ENCODE measurements at places on chromosomes 3 and 15.

DNA sequence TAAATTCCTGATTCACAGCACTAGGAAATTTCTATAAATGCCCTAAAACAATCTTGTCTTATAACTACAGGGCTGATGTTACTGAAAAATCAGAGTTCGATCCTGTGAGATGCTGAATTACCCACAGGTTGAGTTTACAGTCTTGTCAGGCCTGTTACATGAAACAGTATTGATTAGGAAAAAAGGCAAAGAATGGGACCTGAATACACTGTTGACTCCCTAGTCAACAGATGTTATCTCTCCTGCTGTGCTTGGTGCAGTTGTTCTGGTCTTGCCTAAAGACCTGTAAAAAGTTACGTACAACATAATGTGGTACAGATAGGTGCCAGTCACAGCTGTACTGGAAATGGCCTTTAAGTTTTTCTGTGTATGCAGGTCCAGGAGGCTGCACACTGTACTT, 91.4 kb upstream of the ASB14 start:
- DNase-seq, result no peak

DNA sequence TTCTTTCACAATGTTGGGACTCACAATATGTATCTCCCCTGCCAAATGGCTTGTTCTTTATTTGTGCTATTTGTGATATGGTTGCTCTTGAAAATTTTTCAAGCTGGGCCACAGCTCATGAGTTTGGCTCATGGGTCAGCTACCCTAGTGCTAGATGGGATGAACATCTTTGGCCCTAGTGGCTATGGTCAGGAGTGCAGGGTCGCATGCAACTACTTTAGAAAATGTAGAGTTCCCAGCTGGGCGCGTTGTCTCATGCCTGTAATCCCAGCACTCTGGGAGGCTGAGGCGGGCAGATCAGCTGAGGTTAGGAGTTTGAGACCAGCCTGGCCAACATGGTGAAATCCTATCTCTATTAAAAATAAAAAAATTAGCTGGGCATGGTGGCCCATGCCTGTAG, 55.8 kb downstream of the POLR2M start:
- DNase-seq, result no peak

DNA sequence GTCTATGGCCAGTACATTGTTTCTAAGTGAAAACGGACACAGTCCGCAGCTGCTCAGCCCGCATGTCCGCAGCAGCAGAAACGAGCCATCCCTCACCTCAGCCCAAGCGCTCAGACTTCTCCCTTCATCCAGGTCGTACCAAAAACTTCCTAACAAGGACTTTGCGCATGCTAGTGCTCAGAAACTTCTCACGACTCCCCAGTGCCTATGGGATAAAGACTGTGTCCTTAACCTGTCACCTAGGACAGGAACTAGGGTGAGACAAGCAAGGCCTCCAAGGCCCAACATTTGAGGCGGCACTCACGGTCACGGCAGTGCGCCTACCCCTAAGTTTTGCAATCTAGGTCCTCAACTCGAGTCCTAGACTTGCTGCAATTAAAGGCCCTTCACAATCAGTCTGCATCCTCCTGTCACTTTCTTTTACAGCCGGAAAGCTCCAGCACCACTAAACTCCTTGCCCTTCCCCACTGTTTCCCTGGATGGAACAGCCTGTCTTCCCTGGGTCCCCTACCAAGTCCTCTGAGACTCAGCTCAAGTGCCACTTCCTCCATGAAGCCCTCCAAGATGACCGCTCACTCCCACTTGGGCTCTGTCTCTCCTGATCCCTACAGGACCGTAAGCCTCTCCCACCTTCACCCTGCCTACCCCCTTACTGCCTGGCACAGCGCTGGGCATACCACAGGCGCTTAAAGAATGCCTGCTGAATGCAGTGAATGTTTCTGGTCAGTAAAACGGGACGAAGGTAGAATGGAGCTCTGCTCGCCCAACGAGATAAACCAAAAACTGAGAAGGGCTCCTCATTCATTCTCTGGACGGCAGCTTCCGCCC, 1.2 kb downstream of the CLN6 start:
- DNase-seq, result no peak

GRCh38 chr3:15653321-15653720, 51.8 kb downstream of the BTD start:
- DNase-seq, result no peak

- no peak for DNase-seq
Measured at GRCh38 chr3:11005686-11006256, 13.2 kb downstream of the SLC6A1 start.

DNA sequence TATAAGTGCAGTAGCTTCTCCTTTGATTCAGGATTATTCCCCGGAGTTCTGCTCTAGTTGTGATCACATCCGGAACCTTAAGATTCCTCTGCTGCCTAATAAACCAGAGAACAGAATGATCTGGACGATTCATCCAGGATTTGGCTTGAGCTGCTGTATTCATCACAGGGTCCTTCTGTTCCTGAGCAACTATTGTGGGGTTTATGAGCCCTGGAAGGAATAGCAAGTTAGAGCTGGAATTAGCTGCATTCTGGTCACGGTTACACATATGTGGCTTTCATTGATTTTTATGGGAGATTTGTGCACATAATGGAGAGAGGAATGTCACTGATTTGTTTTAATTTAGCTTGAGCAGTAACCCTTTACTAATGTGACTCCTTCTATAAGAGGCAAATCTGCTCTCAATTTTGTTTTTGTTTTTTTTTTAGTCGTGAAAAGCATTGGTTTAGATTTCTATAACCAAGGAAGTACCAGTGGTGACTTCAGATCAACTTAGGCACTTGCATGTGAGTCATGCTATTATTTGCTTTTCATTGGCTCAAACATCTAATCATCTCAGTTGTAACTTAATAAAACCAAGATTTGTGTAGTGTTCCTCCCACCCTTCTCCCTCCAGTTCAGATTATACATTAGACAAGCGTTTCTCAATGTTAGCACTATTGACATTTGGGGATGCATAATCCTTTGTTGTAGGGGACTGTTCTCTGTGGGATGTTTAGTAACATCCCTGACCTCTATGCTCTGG, 148.5 kb downstream of the OTOL1 start:
- DNase-seq, result no peak

DNA sequence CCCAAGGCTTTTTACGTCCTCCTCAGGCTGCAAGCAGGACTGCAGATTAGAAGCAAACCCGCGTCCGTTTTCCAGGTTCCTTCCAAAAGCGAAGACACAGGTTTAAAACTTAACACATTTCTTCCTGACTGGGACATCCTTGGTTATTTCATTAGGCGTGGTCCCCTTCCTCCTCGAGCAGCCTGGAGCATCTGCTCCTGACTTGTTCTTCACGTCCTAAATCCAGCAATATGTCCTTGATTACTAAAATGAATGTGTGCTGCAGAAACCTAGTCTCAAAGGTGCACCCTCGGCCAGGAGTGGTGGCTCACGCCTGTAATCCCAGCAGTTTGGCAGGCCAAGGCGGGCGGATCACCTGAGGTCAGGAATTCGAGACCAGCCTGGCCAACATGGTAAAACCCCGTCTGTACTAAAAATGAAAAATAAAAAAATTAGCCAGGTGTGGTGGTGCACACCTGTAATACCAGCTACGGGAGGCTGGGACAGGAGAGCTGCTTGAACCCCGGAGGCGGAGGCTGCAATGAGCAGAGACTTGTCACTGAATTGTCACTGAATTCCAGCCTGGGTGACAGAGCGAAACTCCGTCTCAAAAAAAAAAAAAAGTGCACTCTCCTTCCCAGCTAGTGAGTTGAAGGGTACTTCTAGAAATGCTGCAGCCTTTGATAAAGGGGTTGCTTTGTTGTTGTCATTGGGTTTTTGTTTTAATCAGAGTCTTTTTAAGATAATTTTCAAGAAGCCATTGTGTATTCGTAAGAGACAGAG, 842 bp upstream of the LRIG1 start:
- no peak for DNase-seq

DNA sequence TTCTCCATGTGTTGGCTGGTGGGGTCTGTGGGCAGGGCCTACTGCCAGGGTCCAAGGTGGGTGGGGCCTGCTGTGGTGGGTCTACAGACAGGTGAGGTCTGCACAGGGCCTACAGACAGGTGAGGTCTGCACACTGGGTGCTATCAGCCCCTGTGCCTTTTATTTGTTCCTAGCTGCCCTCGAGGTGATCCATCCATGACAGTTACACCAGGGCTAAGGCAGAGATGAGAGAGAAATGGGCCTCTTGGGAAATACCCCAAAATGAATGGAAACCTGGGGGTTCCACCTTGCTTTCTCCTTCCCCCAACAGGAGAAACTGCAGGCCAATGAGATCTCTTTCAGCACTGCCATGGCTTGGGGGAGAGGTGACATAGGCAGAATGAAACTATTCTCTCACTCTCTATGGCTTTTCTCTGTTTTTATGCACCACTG, 36.4 kb downstream of the CFAP100 start:
- no peak for DNase-seq

DNA sequence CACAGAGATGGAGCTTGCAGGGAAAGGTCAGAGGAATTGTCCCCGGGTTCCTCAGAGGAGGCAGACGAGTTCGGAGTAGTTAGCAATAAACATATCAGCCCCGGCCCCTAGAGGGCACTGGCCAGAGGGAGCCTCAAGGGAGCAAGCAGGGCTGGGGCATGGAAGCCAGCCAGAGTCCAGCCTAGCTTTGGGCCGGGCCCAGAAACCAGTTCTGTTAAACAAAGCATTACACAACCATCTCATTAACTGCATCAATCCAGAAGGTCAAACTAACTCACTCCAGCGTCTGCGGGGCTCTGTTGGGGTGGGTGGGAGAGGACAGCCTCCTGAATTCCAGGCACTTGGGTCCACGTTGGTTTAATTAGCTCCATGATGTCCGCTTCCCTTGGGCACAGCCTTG, 41.0 kb upstream of the IREB2 start:
- no peak for DNase-seq

DNA sequence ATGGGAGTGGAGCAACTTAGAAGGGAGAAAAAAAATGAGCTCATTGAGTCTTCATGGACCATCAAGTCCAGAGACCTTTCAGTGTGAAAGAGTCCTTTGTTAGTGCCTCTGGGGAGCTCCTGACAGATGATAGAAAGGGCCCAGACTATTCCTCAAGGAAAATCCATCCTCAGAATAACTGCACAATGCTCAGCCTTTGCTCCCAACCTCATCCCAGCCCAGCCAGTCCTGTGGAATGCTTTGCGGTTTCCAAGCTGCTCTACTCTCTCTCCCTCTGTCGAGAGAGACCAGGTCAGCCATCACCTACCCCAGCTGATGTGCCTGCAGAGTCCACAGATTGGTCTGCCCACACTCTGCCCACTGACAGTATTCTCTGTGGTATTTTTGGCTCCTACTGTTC, 406.2 kb downstream of the MFSD1 start:
- no peak for DNase-seq

DNA sequence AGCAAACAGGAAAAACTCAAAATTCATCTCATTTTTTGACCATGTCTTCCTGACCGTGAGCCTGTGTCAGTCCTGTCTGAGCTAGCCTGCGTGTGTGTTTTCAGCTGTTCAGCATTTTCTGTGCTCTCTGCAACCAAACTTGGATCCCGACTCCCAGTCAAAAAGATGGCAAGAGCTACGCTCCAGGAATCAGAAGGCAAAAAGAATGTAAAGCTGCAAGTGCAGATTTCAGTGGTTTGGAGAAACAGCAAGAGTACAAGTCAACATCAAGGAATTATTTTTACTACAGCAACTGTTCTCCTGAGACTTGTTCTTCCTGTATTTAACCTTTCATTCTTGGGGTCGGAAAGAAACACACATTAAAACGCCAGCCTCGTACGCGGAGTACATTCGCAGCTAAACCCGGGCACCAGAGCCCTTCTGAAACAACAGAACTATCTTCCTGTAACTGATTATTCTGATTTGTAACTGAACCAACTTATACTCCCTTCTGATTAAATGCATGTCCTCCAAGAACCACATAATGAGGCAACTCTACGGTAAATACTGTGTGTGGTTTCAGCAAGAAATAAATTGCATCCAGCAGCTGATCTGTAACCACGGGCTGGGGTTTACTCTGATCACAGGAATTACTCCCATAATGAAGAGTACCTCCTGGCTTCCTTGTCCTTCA, 107.4 kb downstream of the LRIG1 start:
- no peak for DNase-seq

DNA sequence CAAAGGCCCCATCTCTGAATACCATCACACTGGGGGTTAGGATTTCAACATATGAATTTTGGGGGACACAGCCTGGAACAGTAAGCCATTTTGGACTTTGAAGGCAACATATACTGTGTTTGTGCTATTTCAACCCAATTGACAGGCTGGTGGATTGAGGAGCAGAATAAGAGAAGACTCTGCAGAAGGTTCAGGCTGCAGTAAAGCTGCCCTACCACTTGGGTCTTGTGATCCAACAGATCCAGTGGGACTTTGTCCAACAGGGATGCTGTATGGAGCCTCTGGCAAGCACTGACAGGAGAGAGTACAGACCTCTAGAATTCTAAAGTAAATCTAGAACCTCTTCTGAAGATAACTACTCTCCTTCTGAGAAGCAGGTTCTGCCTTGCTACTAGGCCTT, 1.1 kb upstream of the BCL2L10 start:
- DNase-seq, result no peak

- no peak for DNase-seq
Measured at GRCh38 chr3:89264037-89264560, 156.7 kb downstream of the EPHA3 start.

GRCh38 chr3:106249159-106249558, 380.3 kb upstream of the CBLB start:
- no peak for DNase-seq

GRCh38 chr3:158912188-158912587, 110.3 kb downstream of the MFSD1 start:
- DNase-seq, result no peak

GRCh38 chr15:46685681-46686080, 1031.6 kb upstream of the SEMA6D start:
- no peak for DNase-seq

GRCh38 chr3:174619239-174619638, 239.9 kb upstream of the NAALADL2 start:
- no peak for DNase-seq

GRCh38 chr3:155179437-155179827, 99.3 kb downstream of the MME start:
- no peak for DNase-seq

DNA sequence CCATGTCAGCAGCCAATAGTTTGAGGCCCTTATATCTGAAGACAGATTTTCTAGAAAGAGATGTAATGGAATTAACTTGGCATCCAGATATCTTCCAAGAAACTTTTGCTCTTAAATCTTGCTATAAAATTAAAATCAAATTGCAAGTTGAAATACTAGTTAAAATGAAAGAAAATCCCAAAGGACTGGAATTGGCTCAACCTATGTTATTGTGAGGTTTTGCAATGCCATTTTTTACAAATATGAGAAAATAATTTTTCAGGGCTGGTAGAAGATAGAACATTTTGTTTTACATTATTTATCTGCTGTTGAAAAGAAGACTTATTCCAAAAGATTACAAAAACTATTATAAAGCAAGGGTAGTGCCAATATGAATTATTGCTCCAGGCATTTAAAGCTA, 92.2 kb upstream of the AGTR1 start:
- no peak for DNase-seq

DNA sequence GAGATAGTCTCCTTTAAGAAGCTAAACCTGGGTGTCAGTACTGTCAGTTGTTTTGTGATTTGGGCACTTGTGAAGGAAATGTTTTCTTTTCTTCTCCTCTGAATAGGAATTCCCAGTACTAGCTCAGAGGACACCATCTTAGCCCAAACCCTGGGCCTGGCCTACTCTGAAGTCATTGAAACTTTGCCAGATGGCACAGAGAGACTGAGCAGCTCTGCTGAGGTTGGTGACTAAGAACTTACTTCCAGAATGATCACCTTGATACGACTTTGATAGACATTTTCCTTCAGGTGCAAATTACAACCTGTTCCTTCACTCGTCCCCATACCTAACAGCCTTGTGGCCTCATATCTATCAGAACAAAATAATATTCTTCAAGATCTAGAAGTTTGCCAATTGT, 100.2 kb downstream of the LARS2 start:
- no peak for DNase-seq

- DNase-seq, result no peak
Measured at GRCh38 chr3:13004376-13004775, 68.9 kb downstream of the IQSEC1 start.

All from stimulated activated CD8-positive, alpha-beta memory T cell treated with anti-CD3 and anti-CD28 coated beads, Interleukin-15, amount 100 ng/mL, for 4 hours (primary cell).